Globus pallidus (tissue), 1 donor: ENCODE measurements at places on chromosomes 16 and 17.

DNA sequence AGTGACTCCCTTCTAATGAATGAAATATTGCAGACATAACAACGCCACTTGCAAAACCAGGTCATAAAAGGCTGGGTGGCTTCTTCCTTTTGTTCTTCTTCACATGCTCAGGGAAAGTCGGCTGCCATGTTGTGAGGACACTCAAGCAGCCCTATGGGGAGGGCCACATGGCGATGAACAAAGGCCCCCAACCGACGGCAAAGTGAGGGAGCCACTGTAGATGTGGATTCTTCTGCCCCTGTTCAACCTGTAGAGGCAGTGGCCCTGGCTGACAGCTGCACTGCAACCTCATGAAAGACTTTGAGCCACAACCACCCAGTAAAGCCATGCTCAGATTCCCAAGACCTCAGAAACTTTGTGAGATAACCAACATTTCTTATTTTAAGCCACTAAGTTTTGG is 203.5 kb upstream of the TNRC6C start:
- no peak for DNase-seq

DNA sequence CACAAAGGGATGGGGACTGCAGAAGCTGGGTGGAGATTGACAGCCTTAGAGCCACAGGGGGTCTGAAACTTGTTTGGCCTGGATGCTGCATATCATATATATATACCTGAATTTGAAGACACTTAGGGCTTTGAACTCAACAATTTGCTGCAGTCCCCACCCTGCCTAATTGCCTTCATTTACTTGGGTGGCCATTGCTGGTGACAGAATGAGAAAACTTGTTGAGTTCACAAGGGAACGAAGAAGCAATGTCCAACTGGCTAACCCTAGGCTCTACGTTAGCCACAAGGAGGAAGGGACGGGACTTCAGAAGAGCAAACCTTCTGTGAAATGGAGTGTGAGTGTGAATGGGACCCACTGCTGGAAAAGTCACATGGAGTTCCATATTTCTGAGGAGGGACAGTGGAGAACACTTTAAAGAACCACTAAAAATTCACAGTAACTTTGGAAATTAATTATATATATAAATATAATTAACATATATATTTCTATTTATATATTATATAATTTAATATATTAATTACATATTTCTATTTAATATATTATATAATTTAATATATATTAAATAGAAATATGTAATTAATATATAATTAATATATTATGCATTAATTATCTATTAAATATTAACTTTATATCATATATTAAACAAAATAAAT is 215.3 kb upstream of the SOX9 start:
- no peak for DNase-seq

GRCh38 chr16:78310990-78311561 is 211.6 kb downstream of the WWOX start:
- DNase-seq = no peak

- no peak for DNase-seq
Observed at GRCh38 chr16:8342276-8342675, 248.0 kb downstream of the TMEM114 start.

DNA sequence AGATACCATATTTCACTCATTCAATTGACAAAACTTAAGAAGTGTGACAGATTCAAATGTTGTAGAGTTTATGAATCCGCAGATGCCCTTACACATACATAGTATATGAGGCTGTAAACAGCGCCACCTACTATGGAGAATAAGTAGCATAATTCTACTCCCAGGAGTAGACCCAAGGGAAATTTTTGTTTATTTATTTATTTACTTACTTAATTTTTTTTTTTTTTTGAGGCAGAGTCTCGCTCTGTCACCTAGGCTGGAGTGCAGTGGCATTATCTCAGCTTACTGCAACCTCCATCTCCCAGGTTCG is 35.5 kb downstream of the GAN start:
- no peak for DNase-seq

GRCh38 chr16:89315791-89316581 is 98.5 kb downstream of the ZNF778 start:
- DNase-seq = no peak

DNA sequence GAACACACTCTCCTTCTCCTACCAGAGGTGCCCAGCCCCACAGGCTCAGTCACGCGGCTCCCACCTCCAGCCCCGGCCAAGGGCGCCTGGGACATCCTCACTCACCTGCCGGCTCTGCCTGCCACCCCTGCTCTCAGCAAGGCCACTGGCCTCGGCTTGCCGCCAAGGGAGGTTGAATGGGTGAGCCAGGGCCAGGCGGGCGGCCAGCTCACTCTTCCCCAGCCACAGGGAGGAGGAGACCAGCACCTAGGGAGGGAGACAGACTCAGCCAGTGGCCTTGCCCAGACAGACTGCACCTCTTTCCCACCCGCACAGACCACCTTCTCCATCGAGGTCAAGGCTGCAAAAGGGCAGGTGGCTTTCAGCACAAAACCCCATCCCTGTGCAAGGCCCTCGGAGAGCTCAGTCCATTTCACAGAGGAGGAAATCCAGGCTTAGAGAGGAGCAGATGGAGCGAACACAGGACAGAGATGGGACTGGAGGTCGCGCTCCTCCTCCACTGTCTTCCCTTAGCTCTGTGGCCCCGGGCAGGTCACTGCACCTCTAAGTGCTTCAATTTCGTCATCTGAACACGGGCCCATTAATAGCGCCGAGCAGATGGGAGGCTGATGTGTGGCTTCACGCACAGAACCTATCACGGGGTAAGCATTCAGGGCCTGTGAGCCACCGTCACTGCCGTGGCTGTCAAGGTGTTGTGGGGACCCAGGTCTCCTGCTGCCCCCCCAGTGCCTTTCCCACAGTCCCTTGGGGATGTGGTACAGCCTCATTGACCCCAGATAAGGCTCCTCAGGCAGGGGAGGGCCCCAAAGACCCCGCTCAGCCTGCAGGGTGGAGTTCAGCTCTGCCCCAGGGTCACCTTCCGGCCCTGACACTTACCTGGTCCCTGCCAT is 56.1 kb downstream of the RMI2 start:
- DNase-seq = no peak

DNA sequence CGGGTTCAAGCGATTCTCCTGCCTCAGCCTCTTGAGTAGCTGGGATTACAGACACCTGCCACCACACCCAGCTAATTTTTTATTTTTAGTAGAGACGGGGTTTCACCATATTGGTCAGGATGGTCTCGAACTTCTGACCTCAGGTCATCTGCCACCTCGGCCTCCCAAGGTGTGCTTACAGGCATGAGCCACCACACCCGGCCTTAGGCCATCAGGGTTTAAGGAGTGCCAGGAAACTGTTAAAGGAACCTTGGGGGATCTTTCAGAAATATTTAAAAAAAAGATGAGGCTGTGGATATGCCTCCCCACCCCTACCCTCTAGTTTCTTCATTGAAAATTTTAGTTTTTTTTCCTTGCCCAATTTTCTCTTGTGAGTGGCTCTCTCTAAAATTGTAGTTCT is 31.4 kb upstream of the UBE2G1 start:
- no peak for DNase-seq

DNA sequence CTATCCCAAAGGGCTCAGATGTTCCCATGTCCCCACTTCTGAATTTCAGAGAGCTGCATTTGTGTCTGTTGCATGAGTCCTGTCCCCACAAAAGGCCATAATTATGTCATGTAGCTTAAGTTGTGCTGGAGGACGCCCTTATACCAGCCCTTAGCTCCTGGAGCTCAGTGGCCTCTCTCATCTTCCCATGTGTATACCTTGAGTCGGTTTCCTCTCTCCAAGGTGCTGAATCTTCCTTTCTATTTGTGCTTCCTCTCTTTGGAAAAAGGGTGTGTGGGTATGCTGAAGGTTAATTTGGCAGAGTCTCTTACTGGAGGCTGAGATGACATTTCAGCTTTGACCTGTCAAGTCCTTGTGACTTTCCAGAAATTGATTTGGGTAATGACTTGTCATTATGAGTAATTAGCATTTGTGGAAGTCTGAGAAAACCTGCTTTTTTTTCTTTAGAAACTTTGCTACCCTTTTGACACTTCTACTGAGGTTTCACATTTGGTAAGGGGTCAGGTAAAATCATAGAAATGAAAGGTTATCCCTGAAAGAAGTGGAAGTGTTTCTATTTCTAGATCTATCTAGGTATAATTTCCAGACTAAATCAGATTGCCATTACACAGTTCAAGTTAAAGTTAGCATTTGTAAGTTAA is 185.4 kb downstream of the ABCC12 start:
- DNase-seq = no peak

- DNase-seq = no peak
Observed at GRCh38 chr16:78399384-78399783, 299.9 kb downstream of the WWOX start.

DNA sequence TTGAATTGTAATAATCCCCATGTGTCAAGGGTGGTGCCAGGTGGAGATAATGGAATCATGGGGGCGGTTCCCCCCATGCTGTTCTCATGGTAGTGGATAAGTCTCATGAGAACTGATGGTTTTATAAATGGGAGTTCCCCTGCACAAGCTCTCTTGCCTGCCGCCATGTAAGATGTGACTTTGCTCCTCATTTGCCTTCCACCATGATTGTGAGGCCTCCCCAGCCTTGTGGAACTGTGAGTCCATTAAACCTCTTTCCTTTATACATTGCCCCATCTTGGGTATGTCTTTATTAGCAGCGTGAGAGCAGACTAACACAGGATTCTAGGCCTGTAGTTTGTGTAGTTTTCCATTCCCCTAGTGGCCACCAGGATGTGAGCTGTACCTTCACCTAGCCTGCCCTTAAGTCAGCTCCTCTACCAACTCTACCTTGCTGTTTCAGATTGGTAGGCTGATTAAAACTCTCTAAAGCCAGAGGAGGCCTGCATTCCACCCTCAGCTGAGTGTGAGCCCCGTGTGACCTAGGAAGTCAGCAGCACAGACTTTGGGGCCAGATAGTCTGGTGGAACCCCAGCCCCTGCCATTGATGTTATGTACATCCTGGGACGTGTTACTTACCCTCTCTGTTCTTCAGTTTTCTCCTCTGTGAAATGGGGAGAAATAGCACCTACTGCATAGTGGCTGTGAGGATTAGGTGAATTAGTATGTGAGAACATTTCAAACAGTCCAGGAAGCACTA is 252.4 kb upstream of the CACNG5 start:
- no peak for DNase-seq

GRCh38 chr16:10086620-10087019 is 95.6 kb downstream of the GRIN2A start:
- no peak for DNase-seq

GRCh38 chr17:81391293-81391935 is 3.8 kb upstream of the BAHCC1 start:
- DNase-seq = no peak

- DNase-seq = no peak
Observed at GRCh38 chr17:2925011-2925410, 128.8 kb downstream of the RAP1GAP2 start.

- peak; percentile 42 for DNase-seq
Observed at GRCh38 chr17:42748908-42749798, 4.3 kb upstream of the EZH1 start.

- no peak for DNase-seq
Observed at GRCh38 chr17:1486802-1487695, 5.4 kb downstream of the MYO1C start.

- no peak for DNase-seq
Observed at GRCh38 chr16:56871172-56871593, 6.2 kb downstream of the SLC12A3 start.

DNA sequence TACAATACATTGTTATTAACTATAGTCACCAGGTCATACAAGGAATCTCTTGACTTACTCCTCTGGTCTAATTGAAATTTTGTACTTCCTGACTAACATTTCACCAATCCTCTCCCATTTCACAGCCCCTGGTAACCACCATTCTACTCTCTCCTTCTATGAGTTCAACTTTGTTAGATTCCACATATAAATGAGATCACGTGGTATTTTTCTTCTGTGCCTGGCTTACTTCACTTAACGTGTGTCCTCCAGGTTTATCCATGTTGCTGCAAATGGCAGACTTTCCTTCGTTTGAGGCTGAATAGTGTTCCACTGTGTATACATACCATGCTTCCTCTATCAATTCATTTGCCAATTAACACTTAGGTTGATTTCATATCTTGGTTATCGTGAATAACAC is 128.5 kb downstream of the CHD9NB start:
- no peak for DNase-seq

GRCh38 chr17:82350182-82351030 is 8.6 kb upstream of the TEX19 start:
- DNase-seq = no peak

GRCh38 chr16:10114409-10114808 is 67.8 kb downstream of the GRIN2A start:
- no peak for DNase-seq

DNA sequence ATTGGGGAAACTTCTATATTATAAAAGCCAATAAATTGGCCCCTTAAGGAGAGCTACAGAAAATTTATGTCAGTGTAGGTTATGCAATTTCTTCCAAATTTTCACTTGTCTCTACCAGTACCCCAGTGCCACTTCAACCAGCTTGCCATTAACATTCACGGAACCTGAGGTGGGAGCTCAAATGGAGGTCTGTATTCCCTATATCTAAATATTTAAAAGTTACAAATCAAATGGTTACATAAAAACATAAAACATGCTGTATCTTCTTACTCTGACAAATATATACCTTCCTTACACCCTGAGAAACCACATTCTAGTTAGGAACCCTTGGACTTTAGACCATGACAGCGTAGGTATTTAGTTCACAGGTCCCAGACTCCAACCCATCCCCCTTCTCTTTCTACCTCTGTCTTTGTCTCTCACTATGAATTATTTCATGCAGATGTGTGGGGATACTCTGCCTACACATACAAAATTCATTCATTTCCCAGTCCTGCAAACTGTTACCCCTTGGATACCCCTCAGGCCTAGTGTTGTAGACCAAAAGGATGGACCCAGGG is 127.8 kb upstream of the PMFBP1 start:
- DNase-seq = no peak

GRCh38 chr16:88700322-88700635 is 5.9 kb downstream of the RNF166 start:
- no peak for DNase-seq

GRCh38 chr16:85350973-85351372 is 238.7 kb upstream of the CIBAR2 start:
- peak; percentile 95 for DNase-seq

DNA sequence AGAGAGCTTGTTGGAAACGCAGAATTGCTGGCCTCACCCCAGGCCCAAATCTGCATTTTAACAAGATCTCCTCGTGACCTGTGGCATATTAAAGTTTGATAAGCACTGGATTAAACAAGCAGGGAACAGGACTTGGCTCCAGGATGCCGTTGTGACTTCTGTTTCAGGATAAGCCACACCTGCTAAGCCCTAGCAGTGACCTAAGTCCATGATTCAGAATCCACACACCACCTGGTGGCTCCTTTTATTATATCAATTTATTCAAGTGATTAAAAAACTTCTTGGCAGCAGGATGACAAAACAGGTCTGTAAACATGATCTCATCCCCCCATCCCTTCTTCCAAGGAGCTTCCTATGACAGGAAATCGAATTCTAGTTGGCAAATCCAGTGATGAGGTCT is 9.1 kb downstream of the NAGPA start:
- no peak for DNase-seq
